Choroid plexus epithelial cell (primary cell): ENCODE measurements at places on chromosomes 7 and 10.

DNA sequence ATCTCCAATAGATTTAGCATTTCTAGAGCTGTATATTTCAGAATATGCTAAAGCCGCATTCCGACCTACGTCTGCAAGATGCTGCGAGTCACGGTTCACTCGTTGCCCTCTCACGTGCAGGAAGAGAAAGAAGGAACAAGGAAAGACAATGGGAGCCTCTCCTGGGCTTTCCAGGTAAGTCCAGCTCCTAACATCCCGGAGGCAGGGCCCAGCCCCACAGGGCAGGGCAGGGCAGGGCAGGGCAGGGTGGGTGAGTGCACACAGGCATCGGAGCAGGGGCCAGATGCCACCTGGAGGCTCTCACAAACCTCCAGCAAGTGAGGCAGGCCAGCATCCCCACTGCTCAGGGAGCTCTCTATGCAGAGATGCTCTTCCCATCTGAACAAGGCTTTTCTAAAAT lies 50.8 kb downstream of the VOPP1 start:
- no peak for DNase-seq

GRCh38 chr7:22220941-22221340 lies 136.0 kb downstream of the RAPGEF5 start:
- peak; percentile 41 for DNase-seq

- DNase-seq: no peak
Measured at GRCh38 chr10:3537518-3537917, 247.5 kb downstream of the KLF6 start.

GRCh38 chr7:50497068-50497642 lies 47.0 kb upstream of the FIGNL1 start:
- DNase-seq: peak; percentile 62

GRCh38 chr7:41005374-41005901 lies 697.5 kb downstream of the INHBA start:
- peak; percentile 70 for DNase-seq

GRCh38 chr10:51405580-51406351 lies 293.6 kb downstream of the CSTF2T start:
- no peak for DNase-seq

DNA sequence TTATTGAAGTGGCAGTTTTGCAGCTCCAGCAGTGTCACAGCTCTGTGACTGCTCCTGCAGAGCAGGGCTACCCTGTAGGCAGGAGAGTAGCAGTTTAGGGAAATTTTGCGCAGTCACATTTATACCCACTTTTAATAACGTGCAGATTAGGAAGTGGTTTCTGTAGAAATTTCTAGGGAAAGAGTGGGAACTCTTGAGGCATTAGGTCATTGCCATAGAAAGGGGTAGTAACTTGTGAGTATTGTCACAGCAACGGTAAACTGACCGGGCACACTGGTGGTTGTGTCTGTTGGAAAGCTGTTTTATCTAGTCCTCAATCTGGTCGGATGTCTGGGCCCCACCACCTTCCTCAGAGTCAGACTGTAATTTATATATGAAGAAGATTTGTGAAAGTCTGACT lies 51.9 kb downstream of the CDC14C start:
- no peak for DNase-seq

GRCh38 chr7:21030237-21030871 lies 243.7 kb upstream of the SP8 start:
- no peak for DNase-seq

DNA sequence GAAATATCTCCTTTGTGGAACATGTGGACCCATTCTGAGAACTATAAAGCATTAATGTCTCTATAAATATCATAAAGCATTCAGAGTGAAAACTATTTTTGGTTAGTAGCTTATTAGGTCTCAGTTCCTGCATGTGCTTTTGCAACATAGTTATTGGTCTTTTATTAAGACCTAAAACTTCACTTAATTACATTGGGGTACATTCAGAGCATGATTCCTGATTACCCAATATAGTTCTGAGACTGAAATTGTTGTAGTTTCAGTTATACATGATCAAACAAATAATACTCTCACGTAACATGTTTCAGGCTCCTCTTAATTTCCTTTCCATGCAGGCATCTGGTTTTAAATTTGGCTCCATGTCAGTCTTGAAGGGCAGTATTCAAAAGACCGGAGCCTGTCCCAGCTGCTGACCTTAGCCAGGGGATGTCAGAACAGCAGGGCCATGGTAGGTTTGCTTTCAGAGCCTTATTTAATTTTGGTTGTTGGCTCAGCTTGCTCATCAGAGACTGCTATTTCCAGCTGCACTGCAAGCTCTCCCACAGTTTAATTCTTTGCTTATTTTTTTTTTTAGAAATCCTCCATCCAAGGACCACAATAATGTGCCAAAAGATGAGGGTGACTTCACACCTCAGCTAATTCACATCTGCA lies 447.8 kb upstream of the FZD8 start:
- no peak for DNase-seq

GRCh38 chr10:71509444-71509843 lies 112.7 kb downstream of the CDH23 start:
- DNase-seq: no peak

- DNase-seq: peak; percentile 45
Measured at GRCh38 chr10:96984541-96985131, 152.5 kb downstream of the LCOR start.

DNA sequence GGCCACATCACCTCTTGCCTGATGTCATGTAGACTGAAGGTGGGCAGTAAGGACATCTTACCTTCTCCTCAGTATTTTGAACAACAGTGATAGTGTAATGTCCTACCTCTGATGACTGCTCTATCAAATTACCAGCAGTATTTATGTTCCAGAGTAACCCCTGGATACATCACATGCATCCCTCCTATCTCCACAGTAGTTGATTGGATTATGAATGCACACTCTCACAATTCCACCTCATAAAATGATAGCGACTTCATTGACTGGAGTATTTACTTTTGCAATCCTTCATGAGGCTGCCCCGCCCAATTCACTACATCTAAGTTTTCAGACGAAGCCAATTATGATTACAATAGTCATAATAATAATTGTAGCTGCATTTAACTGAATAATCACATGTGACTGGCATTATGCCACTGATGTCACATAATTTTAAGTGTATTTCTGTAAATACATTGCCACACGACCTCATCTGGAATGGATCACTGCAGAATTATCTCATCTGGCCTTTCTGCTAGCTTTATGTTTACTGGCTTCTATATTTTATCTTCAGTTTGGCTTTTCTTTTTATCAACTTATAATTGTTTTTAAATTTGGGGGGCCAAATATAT lies 268.9 kb downstream of the SLC25A13 start:
- DNase-seq: no peak

DNA sequence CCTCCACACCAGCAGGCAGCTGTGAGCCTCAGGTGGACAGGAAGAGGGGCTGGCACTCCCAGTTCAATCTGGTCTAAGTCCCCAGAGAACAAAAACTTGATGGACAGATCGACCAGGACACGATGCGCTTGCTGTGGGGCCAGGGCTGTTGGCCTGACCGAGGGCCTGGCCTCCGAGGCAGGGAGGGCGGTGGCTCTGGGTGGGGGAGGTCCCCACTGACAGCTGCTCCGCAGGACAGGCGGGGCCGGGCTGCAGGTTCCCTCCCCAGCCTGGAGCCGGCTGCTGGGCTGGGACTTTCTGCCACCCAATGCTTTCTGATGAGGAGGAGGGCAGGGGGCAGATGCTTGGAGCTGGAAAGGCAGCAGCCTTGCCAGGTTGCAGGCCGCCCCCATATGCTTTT lies 37.4 kb upstream of the ADGRA1 start:
- no peak for DNase-seq

- DNase-seq: no peak
Measured at GRCh38 chr7:13949445-13949844, 40.0 kb downstream of the ETV1 start.

- no peak for DNase-seq
Measured at GRCh38 chr7:80635533-80635932, 2.9 kb upstream of the CD36 start.

- DNase-seq: no peak
Measured at GRCh38 chr7:149427096-149427680, 33.7 kb downstream of the ZNF777 start.

- DNase-seq: no peak
Measured at GRCh38 chr7:129650056-129650758, 38.7 kb downstream of the NRF1 start.

GRCh38 chr7:142362349-142362748 lies 104.5 kb upstream of the PRSS58 start:
- no peak for DNase-seq

GRCh38 chr10:50456719-50457118 lies 167.0 kb downstream of the SGMS1 start:
- no peak for DNase-seq

DNA sequence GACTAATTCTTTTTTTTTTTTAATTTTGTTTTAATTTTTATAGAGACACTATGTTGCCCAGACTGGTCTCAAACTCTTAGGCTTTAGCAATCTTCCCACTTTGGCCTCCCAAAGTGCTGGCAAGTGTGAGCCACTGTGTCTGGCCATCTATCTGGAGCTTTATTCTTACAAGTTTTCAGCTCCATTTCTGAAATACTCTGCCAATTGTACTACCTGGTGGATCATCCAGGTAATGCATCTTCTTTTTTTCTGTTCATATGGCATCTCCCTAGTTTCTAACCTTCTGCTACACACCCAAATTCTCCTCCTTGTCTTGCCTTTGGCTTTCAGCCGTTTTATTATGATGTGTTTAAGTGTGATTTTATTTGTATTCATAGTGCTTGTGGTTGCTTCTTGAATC lies 40.2 kb downstream of the ZNF365 start:
- DNase-seq: peak; percentile 34

DNA sequence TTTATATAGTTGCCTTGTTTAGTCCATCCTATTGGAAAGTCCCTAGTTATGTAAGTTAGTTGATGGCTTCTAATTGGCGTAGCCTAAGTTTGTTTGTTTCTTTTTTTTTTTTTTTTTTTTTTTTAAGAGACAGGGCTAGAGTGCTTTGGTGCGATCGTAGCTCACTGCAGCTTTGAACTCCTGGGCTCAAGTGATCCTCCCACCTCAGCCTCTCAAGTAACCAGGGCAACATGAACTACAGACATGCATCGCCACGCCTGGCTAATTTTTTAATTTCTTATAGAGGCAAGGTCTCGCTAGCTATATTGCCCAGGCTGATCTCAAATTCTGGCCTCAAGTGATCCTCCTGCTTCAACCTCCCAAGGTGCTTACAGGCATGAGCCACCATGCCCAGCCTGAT lies 7.1 kb downstream of the CSGALNACT2 start:
- no peak for DNase-seq

- no peak for DNase-seq
Measured at GRCh38 chr7:53596230-53596629, 560.8 kb downstream of the POM121L12 start.

DNA sequence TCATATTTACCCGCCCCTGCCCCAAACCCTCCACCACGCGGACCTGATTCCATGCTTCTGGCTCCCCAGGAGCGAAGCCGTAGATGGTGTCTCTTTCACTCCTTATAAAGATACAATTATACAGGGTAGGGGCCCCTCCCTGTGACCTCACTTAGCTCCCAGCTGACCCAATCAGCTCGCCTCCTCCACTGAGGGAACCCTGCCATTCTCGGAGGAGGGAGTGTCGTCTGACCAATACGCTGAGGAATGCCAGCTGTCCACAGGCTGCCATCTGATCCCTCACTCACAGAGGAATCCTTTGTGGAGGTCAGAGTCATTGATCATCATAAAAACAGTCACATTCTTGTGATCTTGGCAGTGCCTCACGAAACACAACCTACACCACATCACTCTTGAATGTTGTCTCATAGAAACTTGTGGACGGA lies 67.5 kb upstream of the INSIG1 start:
- peak; percentile 87 for DNase-seq

GRCh38 chr10:69088801-69089501 lies 1.0 kb downstream of the SRGN start:
- peak; percentile 80 for DNase-seq

GRCh38 chr10:127306479-127306878 lies 110.1 kb upstream of the INSYN2A start:
- DNase-seq: no peak

DNA sequence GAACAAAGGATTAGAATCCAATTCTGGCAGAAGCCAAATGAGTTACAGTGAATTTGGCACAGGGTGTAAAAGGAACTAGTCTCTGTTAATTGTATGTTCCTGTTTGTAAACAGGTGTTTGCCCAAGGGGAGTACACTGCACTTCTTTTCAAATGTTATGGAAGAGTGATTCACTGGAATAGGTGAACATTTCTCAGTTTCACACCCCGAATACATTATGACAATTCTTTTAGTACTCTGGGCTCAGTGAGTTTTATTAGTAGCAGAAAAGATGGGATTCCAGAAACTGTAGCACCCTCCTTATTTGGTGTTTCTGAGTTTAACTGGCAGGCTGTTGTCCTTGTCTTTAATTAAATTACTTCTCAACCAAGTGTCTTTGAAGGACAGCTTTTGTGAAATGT lies 329.2 kb downstream of the BBS9 start:
- no peak for DNase-seq

GRCh38 chr10:113037218-113037617 lies 87.2 kb downstream of the TCF7L2 start:
- no peak for DNase-seq

GRCh38 chr7:84294391-84294790 lies 99.8 kb upstream of the SEMA3A start:
- no peak for DNase-seq

DNA sequence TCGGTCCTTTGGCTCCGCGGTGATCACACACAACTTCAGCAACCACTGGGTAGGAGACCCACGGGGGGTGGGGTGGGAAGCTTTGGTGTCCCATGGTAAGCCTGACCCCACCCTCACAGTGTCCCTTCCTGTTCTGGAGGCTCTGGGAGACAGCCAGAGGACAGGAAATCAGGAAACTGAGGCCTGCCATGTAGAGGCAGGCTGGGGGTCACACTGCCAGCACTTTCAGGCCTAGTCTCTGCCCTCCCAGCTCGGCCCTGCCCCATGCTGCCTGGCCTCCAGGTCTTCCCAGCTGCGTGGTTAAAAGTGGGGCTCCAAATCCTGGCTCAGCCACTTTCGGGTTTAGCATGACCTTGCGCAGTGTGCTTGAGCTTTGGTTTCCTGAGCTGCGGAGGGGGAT lies 10.9 kb downstream of the AQP1 start:
- no peak for DNase-seq

- peak; percentile 85 for DNase-seq
Measured at GRCh38 chr10:87850742-87851205, 12.6 kb downstream of the KLLN start.

DNA sequence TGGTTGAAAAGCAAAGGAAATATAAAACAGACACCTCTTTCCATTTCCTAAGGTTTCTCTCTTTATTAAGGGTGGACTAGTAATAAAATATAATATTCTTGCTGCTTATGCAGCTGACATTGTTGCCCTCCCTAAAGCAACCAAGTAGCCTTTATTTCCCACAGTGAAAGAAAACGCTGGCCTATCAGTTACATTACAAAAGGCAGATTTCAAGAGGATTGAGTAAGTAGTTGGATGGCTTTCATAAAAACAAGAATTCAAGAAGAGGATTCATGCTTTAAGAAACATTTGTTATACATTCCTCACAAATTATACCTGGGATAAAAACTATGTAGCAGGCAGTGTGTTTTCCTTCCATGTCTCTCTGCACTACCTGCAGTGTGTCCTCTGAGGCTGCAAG lies 154.4 kb upstream of the LANCL2 start:
- no peak for DNase-seq

DNA sequence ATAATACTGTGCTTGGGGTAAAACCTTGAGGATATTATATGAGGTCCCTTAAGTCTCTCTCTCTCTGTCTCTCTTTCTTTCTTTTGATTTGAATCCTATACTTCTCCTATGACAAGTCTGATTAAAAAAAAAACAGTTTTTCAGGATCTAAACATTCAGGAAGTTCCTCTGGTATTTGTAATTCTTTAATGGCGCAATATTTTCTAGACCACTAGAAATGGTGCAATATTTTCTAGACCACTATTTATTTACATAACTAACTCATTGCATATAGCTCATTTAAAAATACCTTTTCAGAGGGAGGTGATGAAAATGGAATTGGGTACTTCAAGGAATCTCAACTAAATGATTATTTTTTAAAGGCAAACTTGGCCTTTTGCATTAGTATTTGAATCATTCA lies 1235.3 kb downstream of the GATA3 start:
- peak; percentile 2 for DNase-seq
